HTR-8/SVneo (cell line): ENCODE measurements at places on chromosomes 1 and 21.

GRCh38 chr1:201020721-201021629 lies 2.5 kb downstream of the KIF21B start:
- DNase-seq = no peak

DNA sequence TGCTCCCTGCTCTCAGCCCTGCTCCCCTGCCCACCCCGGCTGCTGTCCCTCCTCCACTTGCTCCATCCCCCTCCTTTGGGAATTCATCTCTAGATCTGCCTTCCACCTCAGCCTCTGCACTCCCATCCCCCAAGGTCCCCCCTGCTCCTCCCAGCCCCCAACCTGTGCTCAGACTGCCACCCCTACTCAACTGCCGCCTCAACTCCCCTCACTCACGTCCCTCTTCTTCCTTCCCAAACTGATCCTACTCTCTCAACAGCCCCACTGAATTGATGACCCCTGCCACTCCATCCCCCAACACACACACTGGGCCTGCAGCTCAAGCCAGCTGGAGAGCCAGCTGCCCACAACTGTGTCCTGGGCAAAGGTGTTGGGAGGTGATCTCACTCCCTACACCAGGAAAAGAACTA lies 15.8 kb upstream of the ETV3L start:
- DNase-seq = no peak

- DNase-seq = no peak
These were observed 213.2 kb downstream of the TGFB2 start for GRCh38 chr1:218558271-218558810.

DNA sequence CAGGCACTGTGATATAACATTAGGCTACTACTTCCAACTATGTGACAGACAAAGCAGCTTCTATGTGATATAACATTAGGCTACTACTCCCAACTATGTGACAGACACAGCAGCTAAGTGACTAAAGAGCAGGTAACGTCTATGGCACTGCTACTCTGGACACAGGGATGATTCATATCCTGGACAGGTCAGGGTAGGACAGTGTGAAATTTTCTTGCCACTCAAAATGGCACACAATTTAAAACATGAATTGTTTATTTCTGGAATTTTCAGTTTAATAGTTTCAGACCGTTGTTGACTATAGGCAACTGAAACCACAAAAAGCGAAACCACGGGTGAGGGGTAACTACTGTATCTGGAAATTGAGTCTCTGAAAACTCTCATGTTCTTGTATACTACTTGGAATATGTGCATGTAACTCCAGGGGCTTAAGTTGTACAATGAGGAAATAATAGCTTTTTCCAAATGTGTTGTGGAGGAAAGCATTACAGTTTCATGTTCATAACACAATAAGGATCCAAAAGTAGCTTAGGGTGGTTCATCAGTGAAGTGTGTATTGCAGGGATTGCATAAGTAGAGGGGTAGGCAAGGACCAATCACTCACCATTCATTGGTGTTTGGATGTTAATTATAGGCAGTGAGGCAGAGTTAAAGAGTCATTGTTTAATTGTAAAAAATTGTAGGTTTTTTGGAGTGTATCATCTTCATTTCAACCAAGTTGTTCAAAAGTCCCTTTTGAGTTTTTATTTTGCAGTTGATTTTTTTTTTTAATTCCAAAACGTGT lies 5.3 kb downstream of the DTL start:
- DNase-seq = no peak

DNA sequence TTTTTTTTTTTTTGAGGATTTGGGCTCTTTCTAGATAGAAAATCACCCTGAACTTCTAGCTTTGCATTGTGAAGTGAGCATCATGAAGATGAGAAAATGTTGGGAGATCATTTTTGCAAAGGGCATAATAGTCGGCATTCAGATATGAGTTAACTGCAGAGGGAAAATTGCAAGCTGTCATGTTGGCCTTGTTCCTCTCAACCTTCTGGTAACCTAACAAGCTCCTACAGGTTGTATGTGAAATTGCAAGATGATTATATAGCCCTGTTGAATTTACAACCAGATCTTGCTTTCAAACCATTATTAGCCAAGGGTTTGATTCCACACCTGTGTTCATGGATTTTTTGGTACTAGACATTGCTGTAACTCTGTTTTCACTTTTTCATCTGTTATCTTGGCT lies 2.2 kb downstream of the ELOA start:
- peak; percentile 38 for DNase-seq

GRCh38 chr1:35186239-35186638 lies 6.7 kb downstream of the SFPQ start:
- no peak for DNase-seq

- no peak for DNase-seq
These were observed 70.2 kb downstream of the WDR4 start for GRCh38 chr21:42809171-42809570.

GRCh38 chr1:233613252-233614172 lies at the start of gene KCNK1:
TSS of gene KCNK1 (plus strand) at chr1:233614106. CDS start at chr1:233614172, 66 bp downstream.
- DNase-seq = peak; percentile 68

- DNase-seq = no peak
These were observed 17.4 kb upstream of the KANK4 start for GRCh38 chr1:62336638-62336994.

DNA sequence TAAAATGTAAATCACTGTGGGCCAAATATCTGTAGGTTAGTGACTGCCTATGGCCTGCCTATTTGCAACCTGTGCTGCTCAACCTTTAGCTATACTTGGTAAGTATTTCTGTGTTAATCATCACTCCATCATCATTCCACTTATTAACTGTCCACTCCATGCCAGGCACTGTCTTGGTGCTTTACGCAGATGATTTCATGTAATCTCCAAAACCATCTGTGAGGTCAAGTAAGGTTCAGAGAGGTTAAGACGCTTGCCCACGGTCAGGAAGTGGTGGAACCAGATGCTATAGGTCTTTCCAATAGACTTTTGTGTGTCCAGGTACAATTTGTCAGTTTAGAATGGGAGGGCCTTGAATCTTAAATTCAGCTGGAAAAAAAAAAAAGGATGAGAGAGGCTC lies 10.8 kb upstream of the PHACTR4 start:
- DNase-seq = no peak

DNA sequence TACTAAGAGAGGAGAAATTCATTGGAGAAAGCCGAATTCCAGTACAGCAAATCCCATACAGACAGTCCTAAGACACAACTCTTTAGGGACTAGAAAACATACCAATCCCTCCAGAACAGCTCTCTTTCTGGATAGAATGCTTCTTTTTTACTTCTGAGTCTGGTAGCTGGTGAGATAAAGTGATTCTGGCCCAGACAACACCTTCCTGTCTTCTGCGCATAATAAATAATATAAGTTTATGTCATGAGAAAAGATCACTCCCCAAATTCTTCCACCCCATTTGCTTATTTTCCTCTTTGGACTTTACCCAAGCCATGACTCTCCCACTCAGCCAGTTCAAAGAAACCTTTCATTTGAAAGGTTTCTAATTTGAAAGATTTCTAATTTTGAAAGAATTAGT lies 98.4 kb downstream of the EDEM3 start:
- DNase-seq = no peak

DNA sequence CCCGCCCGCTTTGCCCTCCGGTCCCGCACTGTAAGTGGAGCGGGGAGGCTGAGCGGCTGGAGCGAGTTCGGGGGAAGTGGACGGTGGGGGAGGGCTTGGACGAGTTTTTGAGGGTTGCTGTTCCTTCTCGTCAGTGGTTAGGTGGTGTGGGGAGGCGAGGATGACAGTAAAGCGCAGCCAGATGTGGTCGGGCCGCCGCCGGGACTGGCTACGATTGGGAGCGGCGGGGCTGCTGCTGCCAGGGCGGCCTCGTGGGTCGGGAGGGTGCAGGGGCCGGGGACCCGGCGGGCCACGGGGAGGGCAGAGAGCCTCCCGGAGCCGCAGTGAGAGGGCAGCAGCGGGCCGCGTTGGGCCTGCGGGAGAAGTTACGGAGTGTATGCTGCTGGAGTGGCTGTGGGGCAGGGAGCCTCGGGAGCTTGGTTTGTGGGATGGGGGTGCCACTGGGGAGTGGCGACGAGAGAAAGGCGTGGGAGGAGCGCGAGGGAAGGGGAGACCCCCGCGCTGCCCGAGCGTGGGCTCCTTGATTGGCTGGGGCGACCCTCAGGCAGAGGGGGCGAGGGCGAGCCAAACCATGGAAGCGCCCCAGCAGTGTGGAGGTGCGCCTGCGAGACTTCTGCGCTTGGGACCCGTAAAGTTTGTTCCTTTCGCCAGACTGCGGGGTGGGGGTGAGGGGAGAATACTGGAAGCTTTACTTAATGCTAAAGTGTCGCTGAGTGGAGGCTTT lies 2.1 kb downstream of the ADGRL2 start:
- no peak for DNase-seq
